ENCODE measurements at places on chromosomes 3 and 15.
A peak's percentile ranks its signal among the peaks of the same experiment; 100 is the strongest.

DNA sequence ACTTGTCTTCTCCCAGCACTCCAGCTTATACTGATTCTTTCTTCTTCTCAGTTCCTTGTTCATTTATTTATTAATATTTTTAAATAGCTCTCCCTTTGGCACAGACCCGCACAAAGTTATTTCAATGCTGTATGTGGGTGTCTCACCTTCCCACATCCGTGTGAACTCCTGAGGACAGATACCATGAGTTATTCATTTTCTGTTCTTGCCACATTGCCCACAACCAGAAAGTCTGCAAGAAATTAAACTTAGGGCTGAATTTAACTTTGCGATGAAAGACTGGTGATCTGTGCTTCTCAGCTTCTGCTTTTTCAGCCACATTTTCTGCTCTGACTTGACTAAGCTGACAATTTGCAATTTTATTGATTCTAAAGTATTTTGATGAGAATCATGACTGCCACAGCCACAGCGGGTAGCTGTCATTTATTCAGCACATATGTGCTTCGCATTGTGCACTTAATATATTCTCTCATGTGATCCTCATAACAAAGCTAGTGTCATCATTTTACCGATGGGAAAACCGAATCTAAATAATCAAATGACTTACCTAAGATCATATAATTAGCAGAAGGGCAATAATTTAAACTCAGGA lies 569.8 kb downstream of the EDEM1 start:
- peak; percentile 35 for DNase-seq

DNA sequence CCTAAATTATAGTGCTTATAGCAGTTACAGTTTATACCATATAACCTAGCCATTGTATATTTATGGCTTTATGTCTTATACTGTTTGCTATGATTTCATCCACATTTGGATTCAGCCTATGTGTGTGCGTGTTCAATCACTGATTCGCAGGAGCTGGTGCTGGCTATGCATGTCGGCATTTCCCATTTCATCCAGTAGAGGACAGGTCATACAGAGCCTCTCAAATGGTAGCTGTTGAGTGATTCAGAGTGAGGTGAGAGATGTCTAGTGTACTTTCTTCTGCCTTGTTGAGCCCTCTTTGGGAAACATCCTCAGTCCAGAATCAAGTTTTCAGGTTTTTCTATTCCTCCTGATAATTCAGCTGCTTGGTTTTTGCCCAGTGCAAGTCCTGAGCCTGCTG lies 76.1 kb downstream of the FRMD4B start:
- DNase-seq: no peak

GRCh38 chr3:58379351-58380073 lies 46.8 kb downstream of the PXK start:
- DNase-seq: no peak

GRCh38 chr3:14425581-14426304 lies 23.3 kb downstream of the SLC6A6 start:
- DNase-seq: no peak

DNA sequence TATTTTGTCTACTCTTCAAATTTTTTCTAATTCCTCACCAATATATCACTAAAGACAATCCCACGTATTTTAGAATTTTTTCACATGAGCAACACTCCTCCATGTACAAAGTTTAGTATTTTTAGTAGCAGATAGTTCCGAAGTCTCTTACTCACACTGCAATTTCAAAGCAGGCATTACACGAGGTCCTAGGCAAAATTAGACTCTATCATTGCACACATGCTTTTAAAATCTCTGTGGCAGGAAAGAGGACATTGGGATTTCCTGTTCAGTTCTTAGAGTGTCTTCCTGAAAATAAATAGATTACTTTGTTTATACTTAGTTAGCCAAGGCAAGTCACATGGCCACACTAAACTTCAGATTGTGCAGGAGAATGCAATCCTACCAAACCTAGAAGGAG lies 847.7 kb downstream of the ROBO2 start:
- no peak for DNase-seq

DNA sequence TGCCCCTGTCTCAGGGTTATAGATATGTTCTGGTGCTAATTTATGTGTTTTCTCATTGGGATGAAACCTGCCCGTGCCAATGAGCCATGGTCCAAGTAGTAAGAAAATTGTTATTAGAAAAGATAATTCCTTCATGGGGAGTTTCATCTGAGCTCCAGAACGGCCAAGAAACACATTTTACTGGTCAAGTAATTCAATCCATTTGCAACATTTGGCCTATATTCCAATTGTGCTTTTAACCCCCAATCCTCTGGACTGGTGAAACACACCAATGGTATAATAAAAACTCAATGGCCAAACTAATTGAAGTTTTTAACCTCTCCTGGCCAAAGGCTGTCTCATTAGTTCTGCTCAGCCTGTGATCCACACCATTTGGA lies 53.7 kb upstream of the XCR1 start:
- no peak for DNase-seq

GRCh38 chr15:95494971-95495541 lies 835.4 kb upstream of the NR2F2 start:
- DNase-seq: no peak

GRCh38 chr3:134252766-134253165 lies 2.1 kb upstream of the RYK start:
- no peak for DNase-seq

DNA sequence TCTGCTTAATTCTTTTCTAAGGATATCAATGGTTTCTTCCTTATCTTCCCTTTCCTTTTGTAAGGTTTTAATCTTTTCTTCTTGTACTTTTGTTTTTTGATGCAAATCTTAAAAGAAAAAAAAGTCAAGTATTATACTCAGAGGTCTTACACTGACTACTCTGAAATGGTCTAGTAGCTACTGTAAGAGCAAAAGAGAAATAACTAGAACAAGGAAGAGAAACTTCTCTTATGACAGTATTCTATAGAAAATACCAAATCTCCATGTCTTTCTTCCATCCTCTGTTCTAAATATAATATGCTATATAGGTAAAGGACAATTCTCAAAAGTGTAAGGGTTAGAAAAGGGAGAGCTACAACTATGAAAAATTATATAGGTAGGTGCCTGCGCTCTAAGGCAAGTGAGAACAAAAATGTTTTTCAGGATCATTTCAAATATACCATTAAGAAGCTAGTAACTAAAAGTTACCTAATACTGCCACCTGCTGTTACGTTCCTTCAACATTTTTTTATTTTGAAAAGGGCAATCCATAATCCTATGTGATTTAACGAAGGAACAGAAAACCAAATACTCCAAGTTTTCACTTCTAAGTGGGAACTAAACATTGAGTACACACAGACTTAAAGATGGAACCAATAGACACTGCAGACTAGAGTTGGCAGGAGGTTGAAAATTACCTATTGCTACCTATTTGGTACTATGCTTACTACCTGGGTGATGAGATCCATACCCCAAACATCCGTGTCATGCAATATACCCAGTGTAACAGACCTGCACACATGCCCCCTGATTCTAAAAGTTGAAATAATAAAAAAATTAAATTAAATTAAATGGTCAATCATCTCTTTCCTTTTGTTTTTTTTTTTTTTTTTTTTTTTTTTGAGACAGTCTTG lies 36.7 kb downstream of the CIP2A start:
- no peak for DNase-seq

GRCh38 chr15:52527911-52528563 lies 643 bp downstream of the MYO5A start:
- no peak for DNase-seq

DNA sequence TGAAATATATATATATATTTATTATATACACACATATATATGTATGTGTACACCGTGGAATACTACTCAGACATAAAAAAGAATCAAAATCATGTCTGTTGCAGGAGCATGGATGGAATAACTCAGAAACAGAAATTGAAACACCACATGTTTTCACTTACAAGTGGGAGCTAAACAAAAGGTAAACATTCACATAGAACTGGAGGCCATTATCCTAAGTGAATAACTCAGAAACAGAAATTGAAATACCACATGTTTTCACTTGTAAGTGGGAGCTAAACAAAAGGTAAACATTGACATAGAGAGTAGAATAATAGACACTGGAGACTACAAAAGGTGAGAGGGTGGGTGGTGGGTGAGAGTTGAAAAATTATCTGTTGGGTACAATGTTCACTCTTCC lies 171.5 kb upstream of the GOLIM4 start:
- no peak for DNase-seq

DNA sequence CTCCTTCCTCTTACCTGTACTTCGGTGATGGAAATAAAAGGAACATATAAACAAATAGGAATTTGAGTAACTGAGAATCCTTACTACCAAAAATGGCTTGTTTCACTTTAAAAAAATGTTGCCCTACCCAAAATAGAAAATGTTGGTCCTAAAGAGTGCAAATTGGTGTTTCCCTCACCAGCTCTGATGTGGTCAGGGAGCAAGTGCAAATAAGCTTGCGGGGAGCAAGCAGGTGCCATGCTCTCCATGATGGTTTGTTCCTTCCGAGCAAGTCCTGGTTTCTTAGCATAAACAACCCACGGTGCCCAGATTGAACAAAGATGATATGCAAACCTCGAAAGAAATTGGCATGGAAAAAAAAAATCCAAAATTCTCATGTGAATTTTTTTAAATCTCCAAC lies 68.8 kb downstream of the PGPEP1L start:
- DNase-seq: no peak

DNA sequence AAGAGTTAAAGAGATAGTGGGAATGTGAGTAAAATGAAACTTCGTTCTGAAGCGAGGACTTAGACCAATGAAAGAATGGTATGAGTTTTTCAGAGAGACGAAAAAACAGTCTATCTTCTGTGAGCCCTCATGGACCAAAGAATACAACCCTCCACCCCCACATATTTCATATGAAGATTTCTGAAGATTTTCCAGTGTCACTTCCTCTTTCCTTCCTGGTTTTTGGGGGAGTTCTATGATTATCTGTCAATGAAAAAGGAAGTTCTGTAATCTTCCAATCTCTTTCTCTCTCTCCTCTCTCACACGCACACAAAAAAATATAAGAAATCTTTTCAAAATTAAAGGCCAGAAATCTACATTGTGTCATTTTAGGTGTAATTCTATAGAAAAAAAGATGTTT lies 27.7 kb downstream of the CMSS1 start:
- DNase-seq: no peak

GRCh38 chr15:38972831-38973230 lies 408.2 kb upstream of the RASGRP1 start:
- DNase-seq: no peak

DNA sequence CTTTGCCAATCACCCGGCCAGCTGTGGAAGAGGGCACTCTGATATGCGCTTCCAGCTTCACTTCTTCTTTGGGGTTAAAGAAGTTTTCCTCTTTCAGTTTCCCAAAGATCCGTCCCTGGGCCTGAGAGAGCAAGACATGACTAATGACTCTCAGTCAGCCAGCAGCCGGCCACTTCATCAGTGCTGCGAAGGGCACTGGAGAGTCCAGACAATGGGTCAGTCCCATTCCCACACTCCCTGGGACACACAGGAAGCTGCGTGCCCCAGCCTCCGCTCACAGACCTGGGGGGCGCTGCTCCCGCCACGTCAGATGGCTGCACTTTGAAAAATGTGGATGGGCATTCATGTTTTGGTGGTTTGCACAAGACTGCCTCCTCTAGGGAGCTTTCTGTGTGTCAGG lies 63.3 kb downstream of the SENP2 start:
- DNase-seq: no peak

DNA sequence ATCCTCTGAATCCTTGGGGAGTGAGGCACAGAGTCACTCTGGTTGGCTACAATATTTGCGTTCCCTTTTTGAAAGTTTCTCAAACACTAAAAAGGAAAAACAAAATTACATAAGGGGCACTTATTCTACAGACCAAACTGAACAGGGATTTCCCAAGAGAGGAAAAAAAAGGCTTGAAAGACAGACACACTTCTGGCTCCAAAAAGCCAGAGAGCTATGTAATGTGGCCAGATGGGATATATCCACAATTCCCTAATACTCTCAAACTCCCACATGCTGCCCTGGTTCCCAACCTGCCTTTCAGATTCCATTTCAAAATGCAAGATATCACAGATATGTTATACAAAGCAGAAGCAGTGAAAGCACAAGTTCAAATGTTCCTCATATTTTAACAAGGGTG lies 1.6 kb downstream of the FRMD4B start:
- DNase-seq: no peak

- no peak for DNase-seq
Measured at GRCh38 chr15:59812889-59813288, 123.8 kb upstream of the BNIP2 start.

DNA sequence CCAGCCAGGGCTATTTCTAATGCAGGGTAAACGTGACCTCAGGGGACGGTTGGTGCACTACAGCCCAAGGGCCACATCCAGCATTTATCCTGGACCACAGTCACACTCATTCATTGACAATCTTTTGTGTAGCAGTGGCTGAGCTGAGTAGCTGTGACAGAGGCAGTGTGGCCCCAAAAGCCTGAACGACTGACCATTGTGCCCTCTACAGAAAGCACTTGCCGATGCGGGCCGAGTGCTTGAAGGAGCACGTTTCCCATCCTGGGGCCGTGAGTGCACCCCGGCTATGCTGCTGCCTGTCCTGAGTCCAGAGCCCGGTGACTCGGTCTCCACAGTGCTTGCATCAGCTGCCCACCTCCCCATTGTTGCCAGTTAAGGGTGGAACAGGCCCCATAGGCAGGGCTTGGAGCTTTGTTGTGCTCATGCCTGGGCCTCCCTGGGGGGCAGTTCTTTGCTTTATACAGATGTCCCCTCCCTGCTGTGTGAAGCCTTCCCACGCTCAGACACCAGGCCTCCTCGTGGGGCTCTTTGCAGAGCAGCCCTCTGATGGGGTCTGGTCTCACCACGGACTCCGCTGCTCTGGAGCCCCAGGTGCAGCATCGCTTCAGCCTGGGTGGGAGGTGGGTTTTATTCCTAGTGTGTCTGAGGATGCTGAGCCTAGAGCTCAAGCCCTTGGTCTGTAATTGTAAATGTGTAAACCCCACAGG lies 13.0 kb upstream of the SNRPA1 start:
- DNase-seq: no peak

GRCh38 chr3:124812291-124813265 lies 74.6 kb downstream of the ITGB5 start:
- DNase-seq: no peak

DNA sequence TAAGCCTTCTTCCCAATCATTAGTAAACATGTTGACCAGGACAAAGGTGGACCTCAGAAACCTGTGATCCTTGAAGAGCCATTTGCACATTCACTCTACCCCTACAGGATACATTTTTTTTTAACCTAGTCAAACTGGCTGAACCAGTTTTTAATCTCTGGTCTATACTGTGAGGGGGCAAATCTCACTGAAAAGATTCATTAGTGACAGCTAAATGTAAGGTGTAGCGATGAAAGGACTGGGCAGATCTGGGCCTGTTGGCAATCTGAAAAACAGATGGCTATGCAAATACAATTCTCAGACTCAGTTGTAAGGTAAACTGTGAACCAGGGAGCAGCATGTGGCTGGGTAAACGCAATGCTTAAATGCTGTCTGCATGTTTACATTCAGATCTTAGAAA lies 75.6 kb upstream of the SNTN start:
- no peak for DNase-seq

- DNase-seq: no peak
Measured at GRCh38 chr3:36542186-36542585, 161.9 kb downstream of the STAC start.

GRCh38 chr3:124057420-124057819 lies 65.5 kb upstream of the ROPN1 start:
- no peak for DNase-seq
